ENCODE measurements at places on chromosomes 1 and 21.

DNA sequence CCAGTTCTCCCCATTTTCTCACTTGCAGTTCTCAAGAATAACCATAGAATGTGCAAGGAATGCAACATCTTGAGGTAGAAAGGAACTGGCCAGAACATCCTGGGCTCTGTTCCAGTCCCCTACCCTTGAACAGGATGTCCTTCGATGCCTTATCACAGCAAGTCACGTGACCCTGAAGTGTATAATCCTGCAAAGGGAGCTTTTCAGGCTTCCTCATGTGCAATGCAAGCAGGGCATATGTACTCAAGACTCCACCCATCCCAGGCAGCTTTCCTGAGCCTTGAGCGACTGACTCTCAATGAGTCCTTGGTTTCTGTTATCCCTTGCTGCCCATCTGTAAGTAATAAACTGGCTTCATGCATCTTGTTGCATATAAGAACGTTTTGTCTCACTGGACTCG lies 311.0 kb downstream of the MRPL39 start:
- DNase-seq: no peak

DNA sequence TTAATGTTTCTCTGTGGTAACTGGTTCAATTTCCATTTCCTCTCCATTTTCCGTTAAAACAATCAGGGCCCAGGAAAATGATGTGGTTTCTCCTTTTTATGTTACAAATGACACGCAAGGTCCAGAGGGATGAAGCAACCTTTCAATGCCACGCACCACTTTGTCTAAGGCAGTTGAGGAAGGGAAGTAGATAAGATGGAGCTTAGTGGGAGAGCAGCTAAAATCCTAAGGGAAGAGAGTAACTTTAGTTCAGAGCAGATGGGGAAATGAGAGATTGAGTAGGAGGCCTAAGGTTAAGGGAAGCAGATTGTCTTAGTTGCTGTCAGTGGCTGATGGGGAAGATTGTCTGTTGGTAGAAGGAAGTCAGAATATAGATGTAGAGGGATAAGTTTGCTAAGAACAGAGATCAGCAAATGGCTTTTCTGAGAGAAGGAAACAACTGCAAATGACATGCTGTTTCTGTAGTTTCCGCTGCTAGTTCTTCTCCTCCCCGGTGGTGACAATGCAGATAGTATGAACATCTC lies 660 bp downstream of the CD1C start:
- DNase-seq: no peak

GRCh38 chr1:41359211-41360073 lies 1.8 kb upstream of the FOXO6 start:
- no peak for DNase-seq

- DNase-seq: no peak
Measured at GRCh38 chr1:31573261-31573660, 3.1 kb upstream of the TINAGL1 start.

GRCh38 chr1:244603498-244603897 lies 49.4 kb upstream of the DESI2 start:
- DNase-seq: no peak

DNA sequence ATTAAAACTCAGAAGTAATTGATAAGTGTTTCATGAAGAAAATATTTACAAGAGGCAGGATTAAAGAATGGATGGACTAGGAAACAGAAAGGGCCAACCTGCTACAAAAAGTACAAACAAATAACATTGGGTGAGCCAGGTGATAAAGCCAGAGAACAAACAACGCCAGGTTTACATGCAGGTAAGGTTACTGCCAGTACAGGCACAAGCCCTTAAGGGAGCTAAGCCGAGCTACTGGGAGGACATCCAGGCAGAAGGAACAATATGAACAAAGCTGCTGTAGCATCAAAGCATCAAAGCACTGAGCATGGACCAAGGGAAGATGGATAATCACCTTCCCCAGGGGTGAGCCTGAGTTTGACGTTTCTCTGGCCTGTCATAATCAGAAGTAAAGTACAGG lies 380.7 kb downstream of the SEC16B start:
- DNase-seq: no peak
